ENCODE measurements at places on chromosomes 2 and 18. TPM values are rescaled to one million over a fixed set of nuclear protein-coding genes. Genes with fewer than 3 reads are reported as not detected.

The ACADL gene
- 132 TPM for total RNA-seq

DNA sequence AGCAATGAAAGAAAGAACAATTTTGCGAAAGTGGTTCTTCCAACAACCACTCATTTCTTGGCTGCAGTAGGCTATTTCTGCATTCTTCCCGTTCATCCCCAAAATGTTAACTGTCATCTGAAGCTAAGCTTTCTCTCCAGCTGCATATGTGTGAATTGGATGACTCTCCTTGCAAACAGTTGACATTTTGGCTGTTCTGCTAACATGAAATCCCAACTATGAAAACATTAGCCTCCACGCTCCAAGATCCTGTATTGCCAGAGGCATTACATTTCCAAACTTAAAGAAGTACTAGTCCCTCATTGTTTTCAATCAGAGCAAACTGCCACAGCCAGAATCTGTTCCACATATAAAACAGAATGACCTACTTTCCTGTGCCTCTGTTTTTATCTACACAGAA, 88.5 kb downstream of the TGIF1 start:
- no peak for DNase-seq
- no peak overlapping the region for H3K4me3 ChIP-seq
- no peaks in the 10 kb centered on the region for H3K4me1 ChIP-seq
- H3K27ac ChIP-seq = no peak overlapping the region
- no peaks in the 10 kb centered on the region for H3K36me3 ChIP-seq
- H3K27me3 ChIP-seq = no peaks in the 10 kb centered on the region

DNA sequence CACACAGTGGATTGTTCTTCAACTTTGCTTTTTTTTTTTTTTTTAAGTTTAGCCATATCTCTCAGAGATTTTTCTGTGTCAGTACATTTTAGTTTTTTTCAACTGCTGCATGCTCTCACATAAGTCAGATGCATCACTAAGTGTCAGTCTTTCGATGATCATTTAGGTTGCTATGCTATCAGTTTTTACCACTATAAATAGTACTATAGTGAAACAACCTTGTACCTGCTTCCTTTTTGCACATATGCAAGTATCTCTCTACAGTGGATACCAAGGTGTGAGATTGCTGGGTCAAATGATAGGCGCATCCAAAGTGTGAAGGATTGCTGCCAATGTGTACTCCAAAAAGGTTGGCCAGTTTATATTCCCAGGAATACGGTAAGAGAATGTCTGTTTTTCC, 33.5 kb upstream of the MAP4K3 start:
- H3K36me3 ChIP-seq = no peaks in the 10 kb centered on the region
- H3K4me3 ChIP-seq = no peak overlapping the region
- no peaks in the 10 kb centered on the region for H3K27me3 ChIP-seq
- no peak for DNase-seq
- peak overlapping the region; percentile 31 for H3K27ac ChIP-seq
- peaks cover 26% of the 10 kb centered on the region for H3K4me1 ChIP-seq

- H3K27me3 ChIP-seq = no peaks in the 10 kb centered on the region
- H3K4me3 ChIP-seq = no peak overlapping the region
- DNase-seq = no peak
- no peaks in the 10 kb centered on the region for H3K4me1 ChIP-seq
Observed at GRCh38 chr2:206387808-206388207, 55.5 kb upstream of the ADAM23 start.

The GKN2 gene
- total RNA-seq = not detected

The FKBP1B gene
- total RNA-seq = 7.3 TPM

The MC2R gene
- total RNA-seq = not detected

The FZD7 gene
- 14.0 TPM for total RNA-seq

- no peaks in the 10 kb centered on the region for H3K36me3 ChIP-seq
- H3K27me3 ChIP-seq = no peaks in the 10 kb centered on the region
- H3K4me1 ChIP-seq = no peaks in the 10 kb centered on the region
- no peak overlapping the region for H3K27ac ChIP-seq
- no peak overlapping the region for H3K4me3 ChIP-seq
Observed at GRCh38 chr2:45627911-45628310, 16.8 kb upstream of the SRBD1 start.

- H3K27ac ChIP-seq = no peak overlapping the region
- H3K27me3 ChIP-seq = no peaks in the 10 kb centered on the region
- no peaks in the 10 kb centered on the region for H3K4me1 ChIP-seq
Observed at GRCh38 chr2:214069254-214069653, 341.6 kb upstream of the VWC2L start.

The HSPE1 gene
- 26.3 TPM for total RNA-seq

DNA sequence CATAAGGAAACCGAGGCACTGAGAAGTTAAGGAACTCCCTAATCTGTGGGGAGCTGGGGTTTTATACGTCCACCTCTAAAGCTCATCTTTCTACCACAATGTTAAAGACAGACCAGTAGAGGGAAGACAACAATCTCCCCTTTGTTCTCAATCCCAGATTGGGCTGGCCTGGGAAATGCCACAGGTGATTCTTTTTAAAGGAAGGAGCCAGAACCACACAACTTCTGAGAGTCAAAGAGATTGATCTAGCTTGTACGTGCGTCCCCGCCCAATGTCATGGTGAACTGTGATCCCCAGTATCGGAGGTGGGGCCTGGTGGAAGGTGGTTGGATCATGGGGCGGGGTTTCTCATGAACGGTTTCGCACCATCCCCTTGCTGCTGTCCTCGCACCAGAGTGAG, 81.8 kb upstream of the LCLAT1 start:
- H3K4me3 ChIP-seq = no peak overlapping the region
- no peaks in the 10 kb centered on the region for H3K27me3 ChIP-seq
- no peaks in the 10 kb centered on the region for H3K36me3 ChIP-seq

The PFN4 gene
- total RNA-seq = 1.9 TPM

The SGPP2 gene
- total RNA-seq = not detected

- no peak overlapping the region for H3K4me3 ChIP-seq
- no peak for DNase-seq
- peaks cover 27% of the 10 kb centered on the region for H3K36me3 ChIP-seq
- peak overlapping the region; percentile 46 for H3K27ac ChIP-seq
- no peaks in the 10 kb centered on the region for H3K27me3 ChIP-seq
Observed at GRCh38 chr2:201151127-201151981, 31.6 kb upstream of the CASP10 start.

The UGGT1 gene
- 71.3 TPM for total RNA-seq

- H3K27me3 ChIP-seq = no peaks in the 10 kb centered on the region
- no peak overlapping the region for H3K4me3 ChIP-seq
- no peaks in the 10 kb centered on the region for H3K4me1 ChIP-seq
- no peaks in the 10 kb centered on the region for H3K36me3 ChIP-seq
- DNase-seq = no peak
Observed at GRCh38 chr2:140586379-140586778, 1544.4 kb downstream of the LRP1B start.

- H3K27me3 ChIP-seq = no peaks in the 10 kb centered on the region
- DNase-seq = no peak
- H3K36me3 ChIP-seq = no peaks in the 10 kb centered on the region
Observed at GRCh38 chr18:76951456-76952247, 129.3 kb downstream of the ZNF236 start.

The HES6 gene
- total RNA-seq = 12.3 TPM

The ME2 gene
- total RNA-seq = 42.6 TPM

DNA sequence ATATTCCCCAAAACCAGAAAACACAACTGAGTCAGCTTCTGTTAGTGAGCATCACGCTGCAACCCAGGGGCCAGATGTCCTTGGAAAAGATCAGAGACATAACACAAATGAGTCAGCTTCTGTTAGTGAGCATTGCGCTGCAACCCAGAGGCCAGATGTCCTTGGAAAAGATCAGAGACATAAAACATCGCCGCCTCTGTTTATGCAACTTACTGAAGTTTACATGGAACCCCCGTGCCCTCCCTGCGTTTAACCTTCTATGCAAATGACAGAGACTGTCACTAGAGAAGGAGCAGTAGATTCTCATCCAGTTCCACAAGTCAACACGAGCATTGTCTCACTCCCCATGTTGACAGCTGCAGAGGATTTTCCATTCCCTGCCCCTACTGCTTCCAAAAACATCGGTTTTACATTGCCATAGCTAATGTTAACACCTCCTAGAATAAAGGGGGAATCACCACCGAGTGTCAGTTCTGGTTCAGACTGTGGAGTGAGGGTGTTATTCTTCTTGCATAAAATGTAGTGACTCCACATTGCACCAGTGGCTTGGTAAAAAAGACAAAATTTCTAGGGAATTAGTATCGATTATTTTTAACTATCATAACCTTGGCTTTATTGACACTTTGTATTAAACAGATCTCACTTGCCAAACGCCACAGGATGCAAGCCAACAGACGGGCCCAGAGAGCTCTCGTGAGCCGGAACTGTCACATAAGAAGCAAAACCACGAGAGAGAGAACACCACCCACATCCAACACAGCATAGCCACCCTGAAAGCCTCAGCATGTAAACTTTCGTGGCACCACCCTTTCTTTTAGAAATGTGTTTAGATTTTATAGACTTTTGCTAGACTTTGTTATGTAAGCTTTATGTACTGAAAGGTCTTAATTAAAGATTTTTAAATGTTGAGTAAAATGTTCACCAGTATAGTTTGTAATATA, 87.7 kb downstream of the SH3YL1 start:
- no peaks in the 10 kb centered on the region for H3K4me1 ChIP-seq
- no peaks in the 10 kb centered on the region for H3K36me3 ChIP-seq
- DNase-seq = no peak

The ABCG8 gene
- total RNA-seq = not detected

GRCh38 chr2:164837807-164838206, 3.8 kb downstream of the COBLL1 start:
- H3K27me3 ChIP-seq = no peaks in the 10 kb centered on the region
- H3K4me1 ChIP-seq = peaks cover 22% of the 10 kb centered on the region
- peak overlapping the region; percentile 27 for H3K4me3 ChIP-seq
- no peaks in the 10 kb centered on the region for H3K36me3 ChIP-seq
- H3K27ac ChIP-seq = peak overlapping the region; percentile 98
- no peak for DNase-seq

DNA sequence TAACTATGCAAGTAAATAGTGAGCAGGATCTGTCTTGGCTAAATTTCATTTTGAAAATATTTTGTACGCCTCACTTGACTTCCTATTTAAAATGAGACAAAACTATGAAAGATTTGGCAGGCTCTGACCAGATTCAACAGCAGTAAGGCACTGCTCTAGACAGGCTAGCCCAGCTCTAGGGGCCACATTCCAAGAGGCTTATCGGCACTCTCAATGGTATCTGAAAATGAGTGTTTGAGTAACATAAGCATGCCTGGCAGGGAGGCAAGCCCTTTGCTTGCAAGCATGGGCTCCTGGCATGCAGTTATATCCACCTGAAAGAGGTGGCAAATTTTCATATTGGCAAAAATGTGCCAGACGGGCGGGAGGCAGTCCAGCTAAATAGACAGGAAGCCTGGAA, 10.5 kb downstream of the CAPN13 start:
- H3K36me3 ChIP-seq = no peaks in the 10 kb centered on the region
- H3K4me3 ChIP-seq = no peak overlapping the region
- no peak overlapping the region for H3K27ac ChIP-seq
- DNase-seq = no peak

- no peaks in the 10 kb centered on the region for H3K36me3 ChIP-seq
- H3K27ac ChIP-seq = no peak overlapping the region
- no peak overlapping the region for H3K4me3 ChIP-seq
- H3K4me1 ChIP-seq = peaks cover 26% of the 10 kb centered on the region
Observed at GRCh38 chr18:49174478-49174877, 223.7 kb upstream of the SMAD7 start.

The FAM228A gene
- 0.92 TPM for total RNA-seq

DNA sequence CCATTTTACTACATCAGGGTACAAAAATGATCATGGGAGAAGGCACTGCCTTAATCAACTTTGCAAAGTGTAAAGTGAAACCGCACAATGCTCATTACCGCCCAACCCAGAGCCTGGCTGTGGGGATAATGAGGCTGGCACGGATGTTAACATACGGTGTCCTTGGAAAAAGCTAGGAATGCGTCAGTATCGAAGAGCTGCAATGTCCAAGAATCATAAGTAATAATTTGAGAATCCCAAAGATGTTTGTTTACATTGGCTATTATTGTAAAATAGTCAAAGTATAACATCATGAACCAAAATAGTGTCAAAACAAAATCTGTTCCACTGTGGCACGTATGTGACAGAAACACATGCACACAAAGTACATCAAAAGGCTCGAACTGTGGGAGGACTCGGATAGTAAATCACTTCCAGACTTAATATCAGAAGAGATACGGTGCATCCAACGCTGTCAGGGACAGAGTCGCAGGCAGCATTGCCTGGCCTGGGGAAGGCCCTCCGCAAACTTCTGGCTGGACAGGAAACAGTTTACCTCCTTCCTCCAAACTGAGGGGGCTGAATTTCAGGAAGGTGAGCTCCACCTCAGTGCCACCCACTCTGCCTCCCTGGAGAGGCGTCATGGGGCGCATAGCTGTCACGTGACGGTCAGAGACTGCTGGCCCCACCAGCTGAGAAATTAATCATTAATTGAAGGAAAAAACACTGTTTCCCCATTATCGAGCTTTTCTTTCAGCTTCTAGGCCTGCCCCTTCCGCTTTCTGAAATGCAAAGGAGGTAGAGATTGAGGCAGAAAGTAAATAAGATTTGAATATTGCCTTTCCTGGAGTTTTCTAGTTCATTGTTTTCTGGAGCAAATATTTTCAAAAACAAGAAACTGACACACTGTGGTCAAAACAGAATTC, 1.8 kb upstream of the ID2 start:
- no peaks in the 10 kb centered on the region for H3K27me3 ChIP-seq
- H3K4me1 ChIP-seq = peaks cover 22% of the 10 kb centered on the region
- H3K36me3 ChIP-seq = no peaks in the 10 kb centered on the region
- DNase-seq = no peak

GRCh38 chr18:67421651-67422050, 94.9 kb downstream of the DSEL start:
- no peak for DNase-seq
- no peaks in the 10 kb centered on the region for H3K36me3 ChIP-seq
- H3K4me3 ChIP-seq = no peak overlapping the region
- H3K27ac ChIP-seq = no peak overlapping the region

DNA sequence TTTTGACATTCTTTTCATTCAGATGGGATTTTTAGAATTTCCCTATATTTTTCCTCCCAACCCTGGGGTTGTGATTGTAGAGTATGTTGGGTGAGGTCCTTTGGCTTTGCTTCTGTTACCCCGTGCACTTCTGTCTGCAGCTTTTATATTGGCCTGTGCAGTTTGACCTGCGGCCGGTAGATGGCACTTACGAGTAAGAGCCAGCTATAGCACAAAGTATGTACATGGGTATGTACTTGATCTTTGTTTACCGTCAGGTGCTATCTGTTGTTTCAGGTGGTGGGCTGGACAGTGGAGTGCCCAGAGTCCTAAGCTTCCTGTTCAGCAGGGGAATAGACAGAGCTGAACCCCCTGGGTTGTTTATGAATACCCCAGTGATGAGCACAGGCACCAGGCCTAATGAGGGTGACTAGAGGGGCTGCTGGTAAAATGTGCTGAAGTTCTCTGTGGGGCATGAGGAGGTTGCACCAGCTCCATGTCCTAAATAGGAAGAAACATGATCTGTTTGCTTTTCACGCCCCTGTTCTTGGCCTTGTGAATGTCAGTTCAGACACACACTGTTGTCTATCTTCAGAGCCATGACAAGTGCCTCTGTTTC, 58.9 kb upstream of the THUMPD2 start:
- no peak overlapping the region for H3K4me3 ChIP-seq
- no peaks in the 10 kb centered on the region for H3K4me1 ChIP-seq
- H3K27me3 ChIP-seq = no peaks in the 10 kb centered on the region
- DNase-seq = no peak
- H3K27ac ChIP-seq = no peak overlapping the region
- H3K36me3 ChIP-seq = no peaks in the 10 kb centered on the region

Measured in thoracic aorta (tissue), 2 donors.